ENCODE measurements at places on chromosomes 11 and 22.

- no peak for DNase-seq
These were observed 72.6 kb downstream of the MYEOV start for GRCh38 chr11:69366591-69366990.

DNA sequence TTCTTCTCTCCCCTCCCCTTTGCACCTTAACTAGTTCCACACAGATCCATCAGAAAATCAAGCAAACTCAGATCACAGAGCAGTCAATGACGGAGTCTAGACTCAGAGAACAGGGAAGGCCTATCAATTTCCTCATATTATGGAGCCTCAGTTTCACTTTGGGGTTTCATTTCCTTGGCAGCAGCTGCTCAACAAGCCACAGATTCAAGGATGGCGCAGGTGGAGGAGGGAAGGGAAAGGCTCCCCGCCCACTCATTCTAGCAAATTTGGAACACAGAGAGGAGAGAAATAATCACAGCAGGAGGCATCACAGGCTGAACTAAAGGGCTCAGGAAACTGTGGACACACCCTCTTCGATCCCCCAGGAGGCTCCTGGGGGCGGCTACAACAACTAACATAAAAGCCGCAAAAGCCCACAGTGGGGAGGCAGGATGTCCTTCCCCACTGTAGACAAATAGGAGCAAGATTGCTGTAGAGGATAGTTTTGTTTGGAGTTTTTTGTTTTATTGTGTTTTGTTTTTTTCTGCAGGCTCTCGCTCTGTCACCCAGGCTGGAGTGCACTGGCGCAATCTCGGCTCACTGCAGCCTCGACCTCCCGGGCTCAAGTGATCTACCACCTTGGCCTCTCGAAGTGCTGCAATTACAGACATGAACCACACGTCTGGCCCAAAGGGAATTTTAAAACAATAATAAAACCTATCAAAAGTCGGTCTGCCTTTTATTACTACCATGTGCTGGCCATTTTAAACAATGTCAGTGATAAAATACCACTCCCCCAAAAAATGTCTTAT lies 3.4 kb downstream of the PLAAT3 start:
- DNase-seq = peak; percentile 24

DNA sequence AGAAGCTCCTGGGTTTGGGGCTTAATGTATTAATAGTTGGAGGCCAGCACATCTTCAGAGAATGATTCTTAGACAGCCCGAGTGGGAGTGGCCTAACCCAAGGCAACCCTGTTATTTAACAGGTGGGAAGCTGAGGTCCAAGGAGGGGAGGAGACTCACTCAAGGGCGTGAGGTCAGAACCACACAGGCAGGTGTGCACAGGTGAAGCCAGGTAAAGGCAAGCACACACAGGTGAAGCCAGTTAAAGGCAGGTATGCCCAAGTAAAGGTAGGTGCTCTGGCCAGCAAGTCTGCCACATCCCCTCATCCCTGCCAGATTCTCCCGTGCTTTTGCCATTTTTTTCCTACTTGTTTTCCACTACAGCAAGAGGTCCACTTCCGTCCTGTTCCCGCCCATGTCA lies 2.9 kb upstream of the SHANK2 start:
- DNase-seq = no peak

GRCh38 chr11:17531071-17531600 lies 13.1 kb downstream of the USH1C start:
- no peak for DNase-seq

DNA sequence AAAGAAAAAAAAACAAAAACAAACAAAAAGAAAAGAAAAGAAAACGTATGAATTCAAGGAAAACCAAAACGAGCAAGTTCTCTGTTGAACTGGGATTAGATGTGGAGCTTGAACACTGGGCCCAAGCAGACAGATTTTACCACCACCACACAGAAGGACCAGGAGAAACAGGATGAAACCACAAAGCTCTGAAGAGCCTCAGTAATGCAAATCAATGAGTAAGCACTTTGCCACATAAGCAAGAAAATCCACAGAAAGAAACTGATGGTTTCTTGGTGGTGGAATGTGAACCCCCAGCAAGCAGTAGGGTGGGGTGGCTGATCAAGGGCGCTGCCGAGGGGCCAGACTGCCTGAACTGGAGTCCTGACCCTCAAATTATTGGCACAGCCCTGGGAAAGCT lies 50.9 kb upstream of the NFRKB start:
- no peak for DNase-seq

DNA sequence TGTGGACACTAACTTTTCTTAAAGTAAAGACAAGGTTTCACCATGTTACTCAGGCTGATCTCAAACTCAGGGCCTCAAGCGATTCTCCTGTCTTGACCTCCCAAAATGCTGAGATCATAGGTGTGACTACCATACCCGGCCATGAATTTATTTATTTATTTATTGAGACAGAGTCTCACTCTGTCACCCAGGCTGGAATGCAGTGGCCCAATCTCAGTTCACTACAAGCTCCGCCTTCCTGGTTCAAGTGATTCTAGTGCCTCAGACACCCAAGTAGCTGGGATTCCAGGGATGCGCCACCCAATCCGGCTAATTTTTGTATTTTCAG lies 29.7 kb upstream of the PCF11 start:
- no peak for DNase-seq

- DNase-seq = no peak
These were observed 6.9 kb downstream of the SBF2 start for GRCh38 chr11:10287140-10287539.

DNA sequence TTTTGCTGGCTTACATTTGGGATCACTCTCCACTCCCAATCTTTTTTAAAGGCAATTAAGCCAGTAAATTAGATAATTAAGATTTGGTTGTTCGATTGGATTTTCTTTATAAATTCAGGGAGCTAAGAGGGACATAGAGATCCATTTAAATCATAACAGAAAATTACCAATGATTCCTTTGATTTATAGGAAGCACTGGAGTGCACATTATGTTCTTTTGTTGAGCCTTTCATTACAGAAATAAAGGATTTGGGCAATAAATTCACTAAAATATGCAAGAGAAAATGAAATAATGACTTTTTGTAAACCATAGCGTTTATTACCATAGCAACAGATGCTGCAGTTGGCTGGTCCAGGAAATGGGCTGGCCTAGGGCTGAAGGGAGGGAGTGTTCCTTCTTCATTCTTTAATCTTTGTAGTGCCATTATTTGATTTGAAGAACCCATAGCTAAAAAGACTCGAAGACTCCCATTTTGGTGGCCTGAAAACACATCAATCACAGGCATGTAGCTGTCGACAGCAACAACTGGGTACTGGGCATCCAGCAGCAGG lies 73.0 kb downstream of the C2CD3 start:
- DNase-seq = no peak

DNA sequence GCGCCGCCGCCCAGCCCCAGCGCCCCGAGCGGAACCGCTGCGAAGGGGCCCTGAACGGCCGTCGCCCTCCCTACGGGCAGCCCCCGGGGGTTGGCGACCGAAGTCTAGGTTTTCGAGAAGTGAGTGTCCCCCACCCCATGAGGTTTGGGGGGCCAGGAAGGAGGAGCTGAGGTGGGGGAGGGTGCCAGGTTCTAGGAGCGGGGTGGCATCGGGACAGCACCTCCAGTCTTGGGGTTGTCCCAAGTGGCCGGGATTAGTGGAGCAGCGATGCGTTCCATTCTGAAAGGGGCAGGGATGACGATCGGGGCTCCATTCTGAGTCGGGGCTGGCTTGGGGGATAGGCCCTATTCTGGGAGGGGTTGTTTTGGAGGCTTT lies 408 bp downstream of the PPP2R5B start:
- no peak for DNase-seq

DNA sequence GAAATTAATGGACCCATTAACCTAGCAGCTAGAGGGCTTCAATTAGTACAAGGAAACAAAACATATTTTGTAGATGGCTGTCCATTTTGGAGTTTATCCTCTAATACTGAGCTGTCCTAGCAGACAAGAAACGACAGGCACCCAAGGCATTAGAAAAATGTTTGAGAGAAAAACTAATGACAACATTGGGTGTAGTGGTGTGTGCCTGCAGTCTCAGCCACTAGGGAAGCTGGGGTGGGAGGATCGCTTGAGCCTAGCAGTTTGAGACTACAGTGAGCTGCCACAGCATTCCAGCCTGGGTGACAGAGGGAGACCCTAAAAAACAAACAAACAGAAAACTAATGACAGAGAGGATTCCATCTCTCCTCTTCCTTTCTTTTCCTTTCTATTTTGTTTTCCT lies 1.5 kb downstream of the A4GALT start:
- DNase-seq = no peak

GRCh38 chr22:27800250-27801201 lies 1.0 kb downstream of the MN1 start:
- no peak for DNase-seq

GRCh38 chr11:77181226-77181625 lies 53.2 kb downstream of the MYO7A start:
- no peak for DNase-seq

GRCh38 chr22:45125188-45125587 lies 38.5 kb upstream of the NUP50 start:
- no peak for DNase-seq

- DNase-seq = no peak
These were observed 39.3 kb downstream of the ETS1 start for GRCh38 chr11:128547946-128548648.

DNA sequence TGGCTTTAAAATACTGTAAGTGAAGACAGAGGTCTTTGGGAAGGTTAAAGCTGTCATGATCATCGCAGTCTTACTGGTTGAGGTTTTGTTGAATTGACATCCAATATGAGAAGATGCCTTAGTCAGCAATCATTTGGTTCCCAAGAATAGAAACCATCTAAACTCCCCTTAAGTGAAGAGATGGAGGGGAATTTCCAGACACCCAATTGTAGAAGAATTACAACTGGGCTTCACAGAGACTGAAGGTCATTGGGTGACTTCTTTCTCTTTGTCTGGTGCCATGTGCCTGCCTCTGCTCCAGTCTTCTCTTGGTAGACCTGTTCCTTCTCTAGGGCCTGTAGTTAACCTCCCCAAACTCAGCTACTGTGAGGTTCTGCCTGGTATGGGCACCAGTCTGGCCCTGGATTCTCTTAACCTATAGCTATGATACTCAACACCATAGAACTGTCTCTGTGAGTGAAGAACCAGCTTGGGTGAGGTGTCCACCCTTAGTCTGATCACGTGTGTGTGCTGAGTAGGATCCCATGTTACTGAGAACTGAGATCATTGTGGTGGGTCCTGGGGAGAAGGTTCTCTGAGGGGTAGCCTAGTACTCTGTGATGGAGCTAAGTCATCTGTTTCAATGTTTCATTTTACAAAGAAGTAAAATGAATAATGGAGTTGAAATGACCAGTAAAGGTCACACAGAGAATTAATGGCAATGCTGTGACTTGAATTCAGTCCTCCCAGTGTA lies 182.5 kb downstream of the CSNK2A3 start:
- no peak for DNase-seq

GRCh38 chr22:26658161-26658560 lies 773 bp downstream of the MIAT start:
- no peak for DNase-seq

GRCh38 chr22:41334215-41334614 lies 32.9 kb downstream of the ZC3H7B start:
- no peak for DNase-seq

GRCh38 chr11:33207408-33207985 lies 46.2 kb upstream of the CSTF3 start:
- no peak for DNase-seq

GRCh38 chr22:30606455-30607299 lies at the start of gene TCN2:
TSS of gene TCN2 (plus strand) at chr22:30607174. CDS start at chr22:30607332, 158 bp downstream.
- no peak for DNase-seq

- DNase-seq = no peak
These were observed 546.2 kb downstream of the NTM start for GRCh38 chr11:131916638-131917037.

- no peak for DNase-seq
These were observed 61.0 kb upstream of the MYO18B start for GRCh38 chr22:25680956-25681355.

- DNase-seq = no peak
These were observed 35.8 kb upstream of the CHRM4 start for GRCh38 chr11:46427364-46427763.
